ENCODE measurements at places on chromosomes 13 and 19.

DNA sequence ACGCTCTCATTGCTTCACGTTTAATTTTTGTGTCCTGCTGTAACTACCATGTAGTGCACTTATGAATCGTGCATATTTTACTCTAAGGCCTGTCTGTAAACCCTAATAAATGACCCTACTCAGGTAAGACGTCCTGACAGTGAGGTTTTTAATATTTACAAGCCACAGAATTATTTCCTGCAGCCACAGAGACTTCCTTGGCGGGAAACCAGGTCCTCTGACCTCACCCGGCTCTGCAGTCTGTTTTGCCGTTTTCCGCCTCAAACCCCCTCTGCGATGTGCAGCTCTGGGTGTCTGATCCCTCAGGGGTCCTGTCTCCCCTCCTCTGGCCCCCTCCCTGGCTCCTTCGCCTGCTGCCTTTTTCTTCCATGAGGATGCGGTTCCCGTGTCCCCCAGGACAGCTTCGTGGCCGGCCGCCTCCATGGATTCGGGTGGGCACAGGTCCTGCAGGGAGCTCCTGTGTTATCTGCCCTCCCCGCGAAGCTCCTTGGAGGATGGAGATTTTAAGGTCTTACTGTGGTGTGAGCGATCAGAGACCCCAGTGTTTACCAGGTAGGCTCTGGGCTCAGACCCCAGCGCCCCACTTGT, 66.3 kb downstream of the MCF2L start:
- DNase-seq: no peak

DNA sequence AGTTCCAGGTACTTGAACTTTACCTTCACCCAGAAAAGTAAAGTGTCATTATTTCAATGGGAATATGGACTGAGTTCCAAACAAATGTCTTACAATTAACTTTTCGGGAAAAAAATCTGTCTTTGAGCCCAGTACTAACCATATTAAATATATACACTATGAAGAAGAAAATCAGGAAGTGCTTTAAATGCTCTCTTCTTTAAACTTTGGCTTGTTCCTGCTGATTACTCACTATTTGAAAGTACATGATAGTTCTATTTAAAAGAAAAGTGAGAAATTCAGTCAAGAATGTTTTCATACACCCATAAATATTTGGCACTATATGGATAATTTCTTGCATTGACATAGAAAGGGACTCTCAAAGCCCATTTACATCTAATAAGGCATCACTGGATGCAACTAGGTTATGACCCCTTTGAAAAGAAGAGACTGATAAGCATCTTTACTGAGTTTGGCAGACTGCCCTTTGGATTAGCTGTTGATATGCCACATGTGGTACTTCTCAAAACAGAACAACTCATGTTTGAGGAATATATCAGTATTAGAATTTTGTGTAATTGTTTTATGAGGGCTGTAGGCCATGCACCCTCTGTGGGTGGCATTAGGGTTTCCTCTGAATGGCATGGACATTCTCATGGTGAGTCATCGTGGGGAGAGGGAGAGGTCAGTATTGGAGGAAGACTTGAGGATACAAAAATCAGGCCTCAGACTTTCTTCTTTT, 25.0 kb upstream of the VWA8 start:
- no peak for DNase-seq

- peak; percentile 74 for DNase-seq
These were observed 67.8 kb downstream of the GADD45B start for GRCh38 chr19:2543463-2544442.

DNA sequence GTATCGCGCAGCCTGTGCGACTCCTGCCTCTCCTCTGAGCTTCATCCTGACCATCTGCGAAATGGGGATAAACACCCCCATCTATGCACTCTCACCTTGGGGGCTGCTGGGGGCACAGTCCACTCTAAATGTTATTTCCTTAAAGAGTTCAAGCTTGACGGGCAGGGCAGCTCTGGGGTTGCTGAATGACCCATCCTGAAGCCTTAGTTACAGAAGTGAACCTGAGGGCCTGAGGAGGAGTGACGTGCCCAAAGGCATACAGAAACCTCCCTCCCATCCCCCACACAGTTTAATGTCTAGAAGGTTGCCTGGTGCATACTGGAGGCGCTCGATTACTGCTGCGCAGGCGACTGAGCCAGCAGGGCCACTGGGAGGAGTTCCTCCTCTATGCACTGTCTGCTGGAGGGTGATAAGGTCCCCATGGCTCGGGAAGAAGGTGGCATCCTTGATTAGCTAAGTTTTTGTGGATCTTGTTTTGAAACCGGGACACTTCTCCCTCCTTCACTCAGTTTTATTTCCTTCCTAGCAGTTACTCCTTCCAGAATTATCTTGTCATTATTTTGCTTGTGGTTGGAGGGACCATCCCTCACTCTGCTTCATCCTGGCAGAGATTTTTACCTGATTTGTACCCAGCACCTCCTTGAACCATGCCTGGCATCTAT, 572 bp upstream of the FKBP8 start:
- peak; percentile 38 for DNase-seq

DNA sequence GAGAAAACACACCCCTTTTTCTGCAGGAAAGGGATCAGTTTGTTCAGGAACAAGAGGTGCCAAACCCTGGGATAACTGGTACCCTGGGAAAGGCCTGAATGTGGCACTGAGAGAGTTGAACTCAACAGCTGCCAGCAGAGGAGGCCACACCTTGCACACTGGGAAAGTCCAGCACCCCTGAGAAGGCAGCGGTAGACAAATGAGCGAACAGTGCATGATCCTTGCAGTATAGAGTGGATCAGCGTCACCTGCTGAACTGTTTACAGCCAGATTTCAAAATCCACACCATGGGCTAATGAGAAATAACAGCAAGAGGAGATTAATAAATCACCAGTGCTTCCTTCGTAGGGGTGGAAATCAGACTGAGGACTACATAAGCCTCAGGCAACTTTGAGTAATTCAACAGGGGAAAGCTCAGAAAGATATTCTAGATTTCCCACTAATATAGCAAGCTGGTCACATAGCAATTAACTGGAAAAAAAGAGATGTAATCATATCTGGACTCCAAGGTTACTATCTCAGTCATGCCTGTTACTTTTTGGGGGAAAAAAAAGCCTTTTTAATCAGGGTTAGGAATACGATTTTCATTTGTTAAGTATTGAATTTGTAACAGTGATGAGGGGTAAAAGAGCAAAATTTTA, 52.0 kb downstream of the DCT start:
- no peak for DNase-seq

DNA sequence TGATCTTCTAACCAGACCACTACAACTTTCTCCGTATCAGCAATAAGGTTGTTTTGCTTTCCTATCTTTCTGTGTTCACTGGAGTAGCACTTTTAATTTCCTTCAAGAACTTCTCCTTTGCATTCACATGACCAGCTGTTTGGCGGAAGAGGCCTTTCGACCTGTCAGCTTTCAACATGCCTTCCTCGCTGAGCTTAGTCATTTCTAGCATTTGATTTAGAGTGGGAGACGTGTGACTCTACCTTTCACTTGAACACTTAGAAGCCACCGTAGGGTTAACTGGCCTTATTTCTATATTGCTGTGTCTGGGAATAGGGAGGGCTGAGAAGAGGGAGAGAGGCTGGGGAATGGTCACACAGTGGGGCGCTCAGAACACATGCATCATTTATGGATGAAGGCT, 104.7 kb downstream of the TUBGCP3 start:
- no peak for DNase-seq
